GM06990 (cell line): ENCODE measurements at places on chromosomes 12 and 14.

- no peak for DNase-seq
Observed at GRCh38 chr12:111074559-111074958, 154.2 kb upstream of the MYL2 start.

GRCh38 chr12:64544371-64545080, 65.8 kb upstream of the RASSF3 start:
- DNase-seq = no peak

- no peak for DNase-seq
Observed at GRCh38 chr12:48194799-48195201, 8.3 kb downstream of the OR10AD1 start.

GRCh38 chr14:105397350-105397931, 897 bp upstream of the TEX22 start:
- no peak for DNase-seq

DNA sequence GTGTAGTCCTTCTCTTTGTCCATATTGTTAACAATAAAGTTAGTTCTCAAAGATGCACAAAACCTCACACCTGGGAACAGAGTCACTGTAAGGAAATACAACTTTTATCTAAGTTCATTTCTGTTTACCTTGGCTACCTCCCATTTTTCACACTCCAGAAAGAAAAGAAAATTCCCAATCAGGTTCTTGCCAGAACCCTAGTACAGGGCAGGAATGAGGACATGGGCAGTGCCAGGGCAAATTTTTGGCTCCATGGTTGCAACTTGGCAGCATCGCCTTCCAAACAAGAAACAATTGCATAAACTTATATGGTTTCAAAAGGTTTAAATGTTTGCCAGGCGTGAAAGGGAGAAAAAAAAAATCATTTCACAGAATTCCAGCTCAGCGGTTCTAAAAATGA, 296.3 kb upstream of the PRKD1 start:
- DNase-seq = no peak

GRCh38 chr12:116130431-116130830, 147.1 kb downstream of the MED13L start:
- DNase-seq = no peak

DNA sequence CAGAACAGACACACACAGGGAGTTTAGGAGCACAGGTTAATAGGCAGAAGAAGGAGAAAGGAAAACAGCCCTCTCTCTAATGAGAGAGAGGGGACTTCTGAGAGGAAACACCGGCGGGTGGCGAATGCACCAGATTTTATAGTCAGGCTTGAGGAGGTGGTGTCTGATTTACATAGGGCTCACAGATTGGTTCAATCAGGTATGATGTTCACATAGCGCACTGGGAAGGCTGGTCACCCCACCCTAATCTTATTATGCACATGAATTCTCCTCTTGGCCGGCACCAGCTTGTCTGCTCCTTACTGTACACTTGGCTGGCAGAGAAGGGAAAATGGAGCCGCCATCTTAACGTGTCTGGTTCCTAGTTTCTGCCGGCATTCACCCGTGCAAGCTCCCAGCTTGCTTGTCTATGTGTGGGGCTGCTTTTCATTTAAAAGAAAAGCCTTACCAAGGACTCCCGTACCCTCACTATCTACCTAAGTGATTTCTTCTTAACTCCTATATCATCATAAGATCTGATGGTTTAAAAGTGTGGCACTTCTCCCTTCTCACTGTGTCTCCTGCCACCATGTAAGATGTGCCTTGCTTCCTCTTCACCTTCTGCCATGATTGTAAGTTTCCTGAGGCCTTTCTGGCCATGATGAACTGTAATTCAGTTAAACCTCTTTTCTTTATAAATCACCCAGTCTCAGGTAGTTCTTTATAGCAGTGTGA, 15.1 kb downstream of the BCAT1 start:
- DNase-seq = no peak

- peak; percentile 26 for DNase-seq
Observed at GRCh38 chr12:79886917-79887519, 47.9 kb downstream of the PPP1R12A start.

DNA sequence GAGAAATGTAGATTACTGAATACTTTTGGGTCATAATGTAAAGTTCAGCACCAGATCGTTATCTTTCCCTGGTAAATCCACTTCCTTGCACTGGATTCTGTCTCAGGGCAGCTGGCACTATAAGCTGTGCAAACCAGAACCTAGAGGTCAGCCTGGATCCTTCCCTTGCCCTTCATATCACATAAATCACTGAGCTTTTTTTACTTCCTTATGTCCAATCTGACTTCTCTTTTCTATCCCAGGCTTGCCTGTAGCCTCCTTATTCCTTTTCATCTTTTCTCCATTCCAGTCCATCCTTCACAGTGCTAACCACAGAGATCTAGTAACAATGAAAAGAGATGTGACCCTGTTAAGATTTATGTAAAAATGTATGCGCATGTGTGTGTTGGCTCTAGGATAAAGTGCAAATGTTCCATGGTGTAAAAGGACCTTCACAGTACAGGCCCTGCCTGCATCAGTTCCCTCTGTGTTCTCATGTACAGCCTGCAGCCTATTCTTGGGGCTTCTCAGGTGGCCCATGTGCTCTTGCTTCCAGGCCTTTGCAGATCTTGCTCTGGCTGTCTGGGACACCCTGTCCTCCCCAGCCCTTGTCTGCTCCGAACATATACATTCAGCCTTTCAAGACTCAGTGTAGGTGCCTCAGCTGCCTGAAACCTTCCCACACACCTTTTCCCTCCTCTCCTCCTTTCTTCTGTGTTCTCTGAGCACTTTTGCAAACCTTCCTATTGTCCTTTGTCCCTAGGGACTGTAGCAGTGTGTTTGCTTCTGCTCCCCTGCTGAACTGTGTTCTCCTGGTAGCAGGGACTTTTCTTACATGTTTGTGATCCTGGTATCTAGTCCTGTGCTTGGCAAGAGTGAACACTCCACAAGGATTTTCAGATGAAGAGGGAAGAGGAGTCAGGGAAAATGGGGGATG, 30.0 kb downstream of the PELI2 start:
- DNase-seq = no peak

DNA sequence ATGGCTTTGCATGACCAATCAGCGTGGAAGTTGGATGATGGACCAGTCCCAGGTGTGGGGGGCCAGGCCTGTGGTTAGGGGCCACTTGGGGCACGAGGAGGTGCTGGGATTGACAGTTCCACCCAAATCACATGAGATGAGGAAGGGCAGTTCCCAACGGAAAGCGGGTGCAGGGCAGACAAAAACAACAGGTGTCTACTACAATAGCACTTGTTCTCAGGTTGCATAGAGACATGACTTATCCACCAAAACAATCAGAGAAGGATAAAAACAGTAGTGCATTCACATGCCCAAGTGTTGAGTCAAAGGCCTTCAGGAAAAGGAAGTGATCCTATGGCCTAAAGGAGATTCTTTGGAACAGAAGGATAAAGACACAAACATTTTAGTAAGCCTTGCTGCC, 14.6 kb upstream of the EIF2B2 start:
- no peak for DNase-seq
